ENCODE measurements at places on chromosomes 6 and 20. TPM values are rescaled to one million over a fixed set of nuclear protein-coding genes. Genes with fewer than 3 reads are reported as not detected.

DNA sequence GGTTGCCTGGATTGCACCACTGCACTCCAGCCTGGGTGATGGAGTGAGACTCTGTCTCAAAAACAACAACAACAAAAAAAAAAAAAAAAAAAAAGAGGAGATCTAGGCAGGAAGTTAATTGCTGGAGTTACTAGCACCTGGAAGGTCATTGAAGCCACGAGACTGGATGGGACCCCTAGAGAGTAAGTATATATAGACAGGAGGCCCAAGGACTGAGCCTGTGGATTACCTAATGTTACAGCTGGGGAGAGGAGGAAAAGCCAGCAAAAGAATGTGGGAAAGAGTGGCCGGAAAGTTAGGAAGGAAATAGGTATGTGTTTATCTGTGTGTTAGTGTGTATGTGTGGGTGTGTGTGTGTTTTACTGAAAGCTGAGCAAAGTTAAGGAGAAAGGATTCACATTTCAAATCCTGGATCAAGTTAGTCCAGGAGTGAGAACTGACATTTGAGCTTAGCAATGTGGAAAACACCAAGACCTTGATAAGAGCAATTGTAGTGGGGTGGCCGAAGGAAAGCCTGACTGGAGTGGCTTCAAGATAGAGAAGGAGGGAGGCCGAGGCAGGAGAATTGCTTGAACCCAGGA lies 38.4 kb downstream of the ANKRD6 start:
- ATAC-seq, result no peak

GRCh38 chr6:166907871-166908806 lies 48.2 kb downstream of the RNASET2 start:
- peak; percentile 24 for ATAC-seq

DNA sequence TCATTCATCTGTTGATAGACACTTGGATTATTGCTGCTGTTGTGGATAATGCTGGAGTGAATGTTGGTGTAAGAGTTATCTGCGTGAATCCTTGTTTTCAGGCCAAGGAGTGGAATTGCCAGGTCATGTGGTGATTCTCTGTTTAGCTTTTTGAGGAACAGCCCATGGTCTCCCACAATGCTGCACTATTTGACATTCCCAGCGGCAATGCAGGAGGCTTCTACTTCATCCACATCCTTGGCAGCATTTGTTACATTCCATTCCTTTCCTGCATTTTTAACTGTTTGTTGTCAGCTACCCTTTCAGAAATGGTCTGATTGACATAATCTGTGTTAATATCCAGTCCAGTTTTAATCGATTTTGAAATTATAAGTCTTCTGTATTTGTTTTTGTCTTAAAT lies 51.7 kb upstream of the CLDN20 start:
- ATAC-seq, result no peak

DNA sequence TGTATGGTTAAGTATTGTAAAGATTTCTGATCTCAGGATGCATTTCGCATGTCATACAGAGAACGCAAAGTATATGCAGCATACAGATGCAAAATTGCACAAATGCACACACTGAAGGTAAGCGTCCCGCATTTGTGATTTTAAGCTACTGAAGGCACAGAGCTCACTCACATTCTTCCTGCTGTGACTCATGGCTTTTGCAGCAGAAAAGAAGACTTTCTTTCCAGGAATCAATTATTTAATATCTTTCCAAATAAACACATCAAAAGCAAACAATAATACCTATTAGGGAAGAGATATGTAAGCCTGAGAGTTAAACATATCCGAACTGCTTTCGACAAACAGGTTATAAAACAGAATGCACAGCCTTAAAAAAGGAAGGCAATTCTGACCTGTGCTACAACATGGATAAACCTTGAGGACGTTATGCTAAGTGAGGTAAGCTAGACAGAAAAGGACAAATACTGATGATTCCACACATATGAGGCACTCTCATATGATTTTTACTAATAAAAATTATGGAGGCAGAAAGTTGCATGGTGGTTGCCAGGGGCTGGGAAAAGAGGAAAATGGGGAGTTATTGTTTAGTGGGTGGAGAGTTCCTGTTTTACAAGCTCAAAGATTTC lies 109.0 kb downstream of the TFAP2A start:
- ATAC-seq, result no peak

DLGAP4 gene
- 50.9 TPM for total RNA-seq

DNA sequence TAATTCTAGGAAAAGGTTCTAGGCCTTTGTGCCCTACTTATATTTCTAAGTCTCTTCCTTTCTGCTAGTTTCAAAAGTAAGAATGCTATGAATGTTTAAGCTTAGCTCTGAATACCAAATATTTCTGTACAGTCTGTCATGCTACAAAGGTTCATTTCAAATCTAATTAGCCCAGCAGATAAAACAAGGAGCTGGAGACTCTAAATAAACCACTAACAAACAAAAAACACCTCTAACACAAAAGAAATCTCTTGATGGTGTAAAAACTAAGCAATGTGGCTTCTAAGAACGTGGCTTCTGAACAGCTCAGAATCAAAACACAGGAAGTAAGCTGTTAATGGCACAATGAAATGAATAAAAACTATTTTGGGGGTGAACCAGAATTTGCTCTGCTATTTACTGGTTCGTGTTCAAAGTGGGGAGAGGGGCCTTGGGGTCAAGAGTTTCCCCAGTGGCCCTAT lies 198.3 kb downstream of the BCAS1 start:
- no peak for ATAC-seq

BTBD3 gene
- total RNA-seq, result 15.0 TPM

Measured in motor neuron (in vitro differentiated cells).